ENCODE measurements at places on chromosomes 11 and 22. TPM values are rescaled to one million over a fixed set of nuclear protein-coding genes. Genes with fewer than 3 reads are reported as not detected.

Gene P2RY2
- total RNA-seq, result 3.2 TPM

Gene TRIM48
- total RNA-seq, result not detected

GRCh38 chr11:98772893-98773292 lies 247.9 kb upstream of the CNTN5 start:
- no peak for DNase-seq

DNA sequence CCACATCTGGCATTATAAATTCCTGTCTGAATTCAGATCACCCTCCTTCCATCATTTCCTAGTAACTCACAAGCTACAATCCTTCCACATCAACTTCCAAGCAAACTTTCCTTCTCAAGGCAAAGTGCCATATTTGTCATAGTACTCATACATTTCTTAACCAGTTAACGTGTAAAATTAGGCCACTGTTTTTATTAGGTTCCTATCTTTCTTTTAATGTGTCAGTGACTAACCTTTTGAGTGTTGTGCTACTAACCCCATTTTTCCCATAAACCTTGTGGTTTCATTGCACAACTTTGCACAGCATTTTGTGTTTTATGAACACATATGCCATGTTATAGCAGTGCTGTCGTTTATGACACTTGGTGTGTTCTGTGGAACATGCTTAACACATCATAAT lies 90.1 kb downstream of the KIF18A start:
- no peak for DNase-seq

DNA sequence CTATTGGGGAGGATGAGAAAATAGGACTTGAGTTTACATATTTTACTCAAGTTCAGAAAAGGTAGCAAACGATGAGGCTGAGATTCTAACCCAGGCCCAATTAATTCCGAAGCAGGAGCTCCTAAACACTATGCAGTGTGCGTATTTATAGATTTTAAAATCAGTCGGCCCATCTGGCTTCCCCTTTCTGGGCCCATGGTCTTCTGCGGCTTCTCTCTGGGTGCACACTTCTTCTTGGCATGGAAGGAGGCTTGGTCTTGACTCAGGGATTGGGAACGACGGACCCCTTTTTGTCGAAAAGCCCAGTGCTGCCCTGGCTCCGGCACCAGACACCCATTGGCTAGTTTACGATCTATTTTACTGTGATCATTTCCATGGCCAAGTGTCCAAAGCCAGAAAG lies 1433.8 kb downstream of the BRD1 start:
- no peak for DNase-seq

Data from right lobe of liver (tissue), 6 donors.